ENCODE measurements at places on chromosomes 2 and 18.

GRCh38 chr2:80830891-80831290 lies 526.3 kb upstream of the LRRTM1 start:
- DNase-seq = no peak

GRCh38 chr2:111143843-111144198 lies 23.1 kb downstream of the BCL2L11 start:
- no peak for DNase-seq

DNA sequence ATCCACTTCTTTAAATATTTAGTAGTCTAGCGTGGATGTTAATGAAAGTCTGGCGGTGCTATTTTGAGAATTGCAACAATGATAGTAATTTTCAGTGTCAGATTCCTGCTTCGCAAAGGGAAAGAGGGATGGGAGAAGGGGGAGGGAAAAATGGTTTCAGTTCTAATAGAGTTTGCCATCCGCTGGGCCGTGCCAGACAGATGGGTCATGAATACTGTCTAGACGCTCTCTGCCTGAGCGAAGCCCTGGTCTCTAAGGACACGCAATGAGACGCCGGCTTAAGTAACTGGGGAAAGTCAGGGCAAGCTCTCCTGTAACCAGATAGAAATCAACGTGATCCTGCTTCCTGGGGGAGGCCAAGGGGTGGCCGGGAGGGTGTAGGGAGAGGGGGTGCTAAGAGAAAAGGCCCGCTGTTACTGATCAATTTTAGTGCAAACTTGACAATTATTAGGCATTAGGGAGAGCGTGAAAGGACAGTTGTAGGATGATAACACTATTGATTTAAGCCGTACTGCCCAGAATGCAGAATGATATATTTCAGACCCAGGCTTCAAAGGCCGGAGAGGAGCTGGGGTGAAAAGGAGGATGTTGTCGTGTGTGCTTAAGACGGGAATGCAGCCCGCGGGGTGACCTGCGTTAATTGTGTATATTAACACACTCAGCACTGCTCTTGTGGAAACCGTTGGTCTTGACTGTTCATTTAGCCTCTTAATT lies 229.2 kb downstream of the LDLRAD4 start:
- DNase-seq = peak; percentile 82

DNA sequence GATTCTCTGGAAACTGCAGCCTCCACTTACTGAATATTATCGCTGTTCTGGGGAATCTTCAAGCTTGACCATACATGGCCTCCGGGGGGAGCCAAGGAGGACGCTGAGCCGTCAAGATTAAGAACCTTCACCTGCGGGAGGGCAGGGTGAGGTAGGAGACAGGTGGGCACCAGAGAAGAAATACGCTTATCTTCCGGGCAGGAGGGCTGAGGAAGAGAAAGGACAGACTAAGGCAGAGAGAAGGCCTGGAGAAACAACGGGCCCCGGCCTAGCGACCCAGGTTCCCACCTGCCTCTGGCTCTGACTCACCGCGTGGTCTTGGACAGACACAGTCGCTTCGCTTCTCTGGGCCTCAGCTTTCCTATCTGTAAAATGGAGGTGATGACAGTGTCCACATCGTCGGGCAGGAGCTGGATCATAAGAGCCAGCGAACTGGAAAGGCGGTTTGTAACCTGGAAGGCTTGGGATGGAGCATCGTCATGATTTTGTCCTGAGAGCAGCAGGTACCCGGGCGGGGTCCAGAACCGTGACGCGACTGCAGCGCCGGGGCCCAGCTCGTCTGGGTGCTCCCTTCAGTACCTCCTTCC lies 659 bp downstream of the ZNF142 start:
- no peak for DNase-seq

GRCh38 chr2:175518206-175518605 lies 336.7 kb upstream of the ATP5MC3 start:
- no peak for DNase-seq

DNA sequence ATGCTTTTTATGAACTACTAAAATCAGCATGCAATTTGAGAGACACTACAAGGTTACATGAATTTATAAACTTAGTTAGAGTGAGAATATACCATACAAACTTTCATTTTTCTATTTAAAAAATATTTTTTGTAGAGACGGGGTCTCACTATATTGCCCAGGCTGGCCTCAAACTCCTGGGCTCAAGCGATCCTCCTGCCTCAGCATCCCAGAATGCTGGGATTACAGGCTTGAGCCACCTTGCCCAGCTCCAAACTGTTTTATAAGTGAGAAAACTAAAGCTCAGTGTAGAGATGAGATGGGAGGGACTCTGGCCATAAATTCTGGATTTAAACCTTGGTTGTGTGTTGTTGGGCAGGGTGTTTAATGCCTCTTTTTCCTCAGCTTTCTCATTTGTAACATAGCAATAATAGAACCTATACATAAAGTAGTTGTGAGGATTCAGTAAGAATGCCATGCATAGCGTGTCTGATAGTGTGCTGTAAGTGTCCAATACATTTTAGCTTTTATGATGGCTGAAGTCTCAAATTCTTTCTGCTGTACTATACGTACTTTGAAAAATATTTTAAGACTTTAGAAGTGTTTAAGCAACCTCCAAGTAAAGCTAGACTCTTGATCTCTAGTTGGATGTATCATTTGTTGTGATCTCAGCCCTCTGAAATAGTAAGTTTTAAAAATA lies 9.7 kb downstream of the CAB39 start:
- no peak for DNase-seq

- DNase-seq = no peak
Observed at GRCh38 chr2:145431181-145431951, 911.4 kb upstream of the ZEB2 start.

DNA sequence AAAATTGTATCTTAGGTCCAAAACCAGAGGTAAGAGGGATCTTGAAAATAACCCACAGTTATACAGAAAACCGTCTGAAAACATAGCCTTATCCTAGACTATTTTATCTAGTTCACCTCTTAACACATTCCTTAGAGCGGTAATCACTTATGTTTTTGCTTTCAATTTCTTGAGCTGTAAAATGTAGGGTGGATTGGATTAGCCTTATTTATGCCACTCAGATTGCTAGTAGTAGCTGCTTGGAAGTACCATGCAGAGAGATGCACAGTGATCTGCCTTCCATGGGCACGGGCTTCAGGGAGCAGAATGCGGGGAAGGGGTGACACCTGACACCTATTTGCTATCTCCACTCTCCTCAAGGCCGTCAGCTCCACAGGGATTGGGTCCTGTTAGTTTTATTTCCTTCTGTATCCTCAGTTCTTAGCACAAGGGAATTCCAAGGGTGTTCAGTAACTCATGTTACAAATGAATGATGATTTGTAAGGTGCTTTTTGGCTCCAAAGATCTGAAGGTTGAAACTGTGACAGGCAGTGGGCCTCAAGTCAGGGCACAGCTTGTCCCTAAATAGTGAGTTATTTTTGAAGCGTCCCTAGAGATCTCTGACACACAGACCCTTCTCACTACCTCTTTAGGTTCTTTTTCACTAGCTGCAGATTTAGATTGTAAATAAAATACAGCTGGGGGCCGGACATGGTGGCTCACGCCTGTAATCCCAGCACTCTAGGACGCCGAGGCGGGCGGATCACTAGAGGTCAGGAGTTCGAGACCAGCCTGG lies 64.0 kb upstream of the PMAIP1 start:
- DNase-seq = no peak

GRCh38 chr2:41873102-41874031 lies 174.5 kb upstream of the PKDCC start:
- DNase-seq = no peak

GRCh38 chr18:46283895-46284295 lies 179.7 kb downstream of the HAUS1 start:
- DNase-seq = no peak

- DNase-seq = no peak
Observed at GRCh38 chr2:215915441-215915840, 97.9 kb downstream of the MREG start.

GRCh38 chr18:13386891-13387801 lies 168.6 kb downstream of the LDLRAD4 start:
- no peak for DNase-seq

DNA sequence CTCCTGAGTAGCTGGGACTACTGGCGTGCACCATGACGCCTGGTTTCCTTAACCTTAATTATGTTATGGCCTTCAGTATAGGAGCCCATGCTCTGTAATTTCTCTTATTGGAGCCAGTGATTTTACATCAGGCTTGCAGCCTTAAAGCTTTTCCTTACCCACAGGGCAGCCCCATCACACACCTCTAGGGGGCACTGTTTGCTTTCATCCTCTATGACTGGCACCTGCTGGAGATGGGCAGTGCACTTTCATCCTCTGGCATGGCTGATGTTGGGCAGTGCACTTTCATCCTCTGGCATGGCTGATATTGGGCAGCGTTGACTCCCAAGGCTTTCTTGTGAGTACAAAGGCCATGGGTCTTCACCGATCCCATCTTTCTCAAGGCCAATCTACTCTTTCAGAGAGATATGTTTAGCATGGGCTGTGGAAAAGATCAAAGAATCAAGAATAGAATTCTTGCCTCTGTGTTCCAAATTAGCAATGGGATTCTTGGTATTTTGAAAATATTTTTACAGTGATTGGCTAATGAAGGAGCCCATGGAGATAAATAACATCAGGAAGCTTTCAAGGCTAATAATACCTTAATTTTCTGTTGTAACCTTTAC lies 80.7 kb upstream of the MEX3C start:
- DNase-seq = no peak

- no peak for DNase-seq
Observed at GRCh38 chr2:96120991-96121390, 4.6 kb upstream of the ADRA2B start.

GRCh38 chr2:40416486-40416885 lies 35.4 kb downstream of the SLC8A1 start:
- DNase-seq = no peak

DNA sequence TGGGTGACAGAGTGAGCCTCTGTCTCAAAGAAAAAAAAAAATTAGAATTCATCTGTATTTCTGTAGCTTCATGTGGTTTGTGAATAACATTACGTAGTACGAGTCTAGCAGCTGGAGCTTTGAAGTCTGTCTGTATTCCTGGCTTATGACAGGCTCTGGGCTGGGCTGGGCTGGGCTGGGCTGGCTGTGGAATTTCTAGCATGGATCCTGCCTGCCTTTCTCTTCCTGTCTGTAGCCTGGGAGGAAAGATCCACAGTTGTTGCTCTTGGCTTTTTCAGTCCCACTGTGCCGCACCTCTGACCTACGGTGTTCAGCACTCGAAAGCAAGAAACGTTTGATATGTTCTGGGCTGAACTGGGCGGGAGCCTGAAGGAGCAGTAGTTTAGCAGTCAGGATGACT lies 55.4 kb downstream of the BOLA3 start:
- no peak for DNase-seq

- DNase-seq = no peak
Observed at GRCh38 chr2:84846041-84846663, 34.7 kb downstream of the TRABD2A start.

DNA sequence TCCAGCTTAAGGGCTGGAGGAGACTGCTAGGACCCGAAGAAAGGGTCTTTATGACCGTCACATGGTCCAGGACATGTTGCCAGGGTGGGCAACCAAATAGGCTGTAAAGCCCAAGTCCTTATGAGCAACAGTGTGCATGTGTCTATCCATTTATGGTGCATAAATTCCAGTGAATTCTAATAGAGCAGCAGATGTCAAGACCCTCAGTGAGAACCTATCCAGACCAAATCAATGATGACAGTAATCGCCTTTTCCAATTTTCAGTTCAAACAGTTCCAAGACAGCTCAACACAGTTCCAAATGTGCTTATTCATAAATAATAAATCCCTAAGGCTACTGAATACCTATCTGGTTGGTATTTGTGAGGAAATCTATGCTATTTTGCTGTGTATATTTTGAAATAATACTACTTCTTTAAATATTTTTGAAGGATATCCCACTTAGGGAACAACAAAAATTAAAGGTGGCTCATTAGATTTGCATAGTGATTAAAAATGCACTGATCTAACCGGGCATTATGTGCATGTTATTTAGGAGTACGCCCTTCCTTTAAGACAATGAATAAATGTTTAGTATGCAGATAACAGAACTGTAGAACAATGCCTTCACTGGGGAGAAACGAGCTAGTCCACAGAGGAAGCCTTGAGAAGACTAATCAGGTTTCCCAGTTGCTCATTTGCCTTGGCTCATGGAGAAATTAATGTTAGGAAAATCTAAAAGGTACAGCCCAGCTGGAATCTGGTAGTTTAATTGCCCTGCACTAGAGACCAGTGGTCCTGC lies 519.5 kb upstream of the CHAC2 start:
- DNase-seq = no peak

- DNase-seq = no peak
Observed at GRCh38 chr2:203897544-203897943, 30.0 kb downstream of the CTLA4 start.

DNA sequence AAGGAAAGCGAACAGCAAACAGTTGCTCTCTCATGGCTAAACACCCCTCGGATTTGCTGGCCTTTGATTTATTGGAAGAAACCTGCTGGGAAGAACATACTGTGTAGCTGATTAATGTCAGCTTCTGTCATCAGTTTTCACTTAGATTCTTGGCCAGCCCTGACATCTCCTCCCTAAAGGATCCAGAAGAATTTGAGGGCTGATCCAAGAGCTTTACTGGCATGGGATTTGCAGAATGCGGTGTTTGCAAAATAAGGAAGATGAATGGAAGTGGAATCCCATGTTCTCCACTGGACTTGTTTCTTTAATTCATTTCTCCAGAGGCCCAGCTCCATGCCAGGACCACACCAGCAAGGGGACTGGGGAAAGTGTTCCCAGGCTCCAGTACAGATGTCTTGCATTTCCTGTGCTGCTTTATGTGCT lies 80.5 kb downstream of the RDH14 start:
- DNase-seq = peak; percentile 67

DNA sequence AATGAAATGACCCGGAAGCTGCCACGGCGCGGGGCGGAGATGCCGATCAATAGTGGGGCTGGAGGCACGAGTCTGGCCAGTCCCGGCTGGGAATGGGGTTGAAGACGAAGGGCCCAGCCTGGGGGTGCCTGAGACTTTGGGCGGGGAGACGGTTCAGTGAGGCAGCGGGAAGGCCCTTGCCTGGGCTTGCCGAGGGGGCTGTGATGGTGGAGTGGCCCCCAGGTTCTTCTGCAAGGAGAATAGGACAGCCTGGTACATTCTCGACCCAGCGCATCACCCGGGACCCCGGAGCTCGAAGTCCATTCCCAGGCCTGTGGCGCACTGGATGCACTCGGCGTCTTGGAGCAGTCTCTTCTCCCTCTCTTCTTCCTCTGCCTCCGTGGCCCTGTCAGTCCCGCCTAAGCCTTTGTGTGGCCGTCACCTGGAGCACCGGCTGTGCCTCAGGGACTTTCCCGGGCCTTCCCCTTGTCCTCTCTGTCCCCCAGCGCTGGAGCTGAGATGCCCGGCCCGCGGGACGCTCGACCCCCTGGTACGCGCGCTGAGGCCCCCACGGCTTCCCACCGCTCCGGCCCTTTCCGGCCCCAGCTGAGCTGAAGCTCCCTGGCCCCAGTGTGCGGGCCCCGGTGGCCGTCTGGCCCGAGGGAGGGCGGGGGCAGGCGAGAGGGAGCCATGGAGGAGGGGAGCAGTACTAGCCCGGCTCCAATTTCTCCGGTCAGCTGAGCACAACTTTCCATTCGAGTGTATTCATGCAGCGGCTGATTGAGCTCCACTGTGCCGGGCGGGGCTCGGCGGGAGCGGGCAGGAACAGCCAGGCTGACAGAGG lies 8.0 kb downstream of the SIX3 start:
- DNase-seq = peak; percentile 40

GRCh38 chr2:200405599-200406298 lies 99.3 kb downstream of the SPATS2L start:
- DNase-seq = no peak

Measured in psoas muscle (tissue), 8 donors.